Activated T-cell treated with anti-CD3 and anti-CD28 coated beads for 4 hours (primary cell): ENCODE measurements at places on chromosomes 3 and 15.

DNA sequence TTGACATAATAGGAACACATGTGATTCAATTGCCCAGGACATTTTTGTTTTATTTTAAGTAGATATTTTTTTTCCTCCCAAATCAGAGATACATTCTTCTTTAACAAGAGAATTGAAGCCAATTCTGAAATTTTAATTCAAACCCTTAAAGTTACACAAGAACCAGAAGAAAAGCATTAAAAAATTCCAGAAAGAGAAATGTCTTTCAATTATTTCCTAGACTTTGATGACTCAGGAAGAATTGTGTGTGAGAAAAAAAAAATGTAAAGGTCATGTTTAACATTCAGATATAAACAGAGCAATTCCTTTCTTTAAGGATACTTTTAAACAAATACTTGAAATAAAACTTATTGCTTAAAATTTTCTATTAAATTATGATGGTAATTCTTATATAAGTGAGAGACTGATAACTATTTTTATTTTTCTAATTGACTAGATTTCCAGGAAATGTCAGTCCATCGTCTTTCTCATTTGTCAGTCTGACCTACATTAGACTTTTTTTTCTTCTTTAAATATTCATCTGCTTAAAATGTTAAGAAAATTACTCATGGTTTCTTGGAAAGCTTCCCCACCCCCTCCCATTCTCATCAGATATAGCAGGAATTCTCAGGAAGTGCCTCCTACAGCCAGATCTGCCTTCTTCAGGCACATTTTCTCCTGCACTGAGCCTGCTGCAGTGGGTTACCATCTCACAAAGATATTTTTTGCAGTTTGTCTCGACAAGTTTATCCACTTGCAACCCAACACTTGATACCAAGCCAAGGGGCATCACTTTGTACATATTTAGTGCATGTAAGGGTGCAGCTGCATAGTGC, 261.8 kb upstream of the CBLB start:
- no peak for DNase-seq

GRCh38 chr3:112471596-112472325, 27.5 kb downstream of the BTLA start:
- no peak for DNase-seq

DNA sequence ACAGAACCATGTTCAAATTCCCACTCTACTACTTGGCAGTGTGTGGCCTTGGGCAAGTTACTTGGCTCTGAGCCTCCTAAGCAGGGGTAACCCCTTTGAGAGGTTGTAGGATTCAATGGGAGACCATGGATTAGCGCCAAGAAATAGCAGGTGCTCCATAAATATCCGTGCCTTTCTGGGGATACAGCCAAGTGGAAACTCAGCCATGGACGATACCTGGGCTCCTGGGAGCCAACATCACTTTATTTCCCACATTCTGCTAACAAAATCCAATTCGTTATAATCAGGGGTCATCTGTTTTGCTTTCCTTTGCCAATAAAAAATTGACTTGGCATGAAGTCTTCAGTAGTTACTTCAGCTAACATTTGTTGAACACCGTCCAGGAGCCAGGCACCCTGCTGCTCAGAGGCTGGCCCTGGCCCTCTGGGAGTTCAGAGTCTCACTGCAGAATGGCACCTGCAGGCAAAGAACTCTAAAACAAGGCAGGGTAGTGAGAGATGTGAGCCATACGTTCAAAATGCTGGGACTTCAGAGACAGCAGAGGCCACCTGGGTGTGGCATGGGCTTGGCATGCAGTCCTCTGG, 42.3 kb downstream of the ZDHHC19 start:
- no peak for DNase-seq

GRCh38 chr3:108599677-108600409, 10.3 kb downstream of the DZIP3 start:
- DNase-seq: no peak

- DNase-seq: no peak
Observed at GRCh38 chr3:138938056-138938876, 8.7 kb downstream of the FOXL2 start.

DNA sequence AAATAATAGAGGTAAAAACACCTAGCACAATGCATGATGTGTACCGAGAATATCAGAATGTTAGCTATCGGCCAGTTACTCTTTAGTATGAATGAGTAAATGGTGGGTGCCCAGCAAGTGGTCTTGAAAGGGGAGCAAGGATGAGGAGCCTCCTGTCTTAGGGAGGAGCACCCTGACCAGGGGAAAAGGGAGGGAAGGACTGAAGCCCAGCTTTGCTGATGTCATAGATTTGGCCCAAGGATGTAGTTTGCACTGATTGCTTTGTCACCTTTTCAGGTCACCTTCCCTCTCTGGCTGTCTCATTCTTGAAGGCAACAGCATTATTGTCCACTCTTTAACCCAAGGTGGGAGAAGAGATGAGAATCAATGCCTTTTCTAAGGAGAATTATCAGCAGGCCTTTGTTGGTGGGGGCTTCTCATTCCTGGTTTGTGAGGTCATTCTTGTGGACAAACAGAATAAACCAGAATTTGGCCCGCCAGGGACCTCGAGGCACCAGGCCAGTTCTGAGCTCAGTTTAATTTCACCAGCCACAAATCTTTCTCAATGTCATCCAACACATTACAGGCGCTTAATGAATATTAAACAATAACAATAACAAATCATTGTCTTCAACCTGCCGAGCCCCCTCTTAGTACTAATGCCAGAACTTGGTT, 231.3 kb downstream of the VPS13C start:
- no peak for DNase-seq

DNA sequence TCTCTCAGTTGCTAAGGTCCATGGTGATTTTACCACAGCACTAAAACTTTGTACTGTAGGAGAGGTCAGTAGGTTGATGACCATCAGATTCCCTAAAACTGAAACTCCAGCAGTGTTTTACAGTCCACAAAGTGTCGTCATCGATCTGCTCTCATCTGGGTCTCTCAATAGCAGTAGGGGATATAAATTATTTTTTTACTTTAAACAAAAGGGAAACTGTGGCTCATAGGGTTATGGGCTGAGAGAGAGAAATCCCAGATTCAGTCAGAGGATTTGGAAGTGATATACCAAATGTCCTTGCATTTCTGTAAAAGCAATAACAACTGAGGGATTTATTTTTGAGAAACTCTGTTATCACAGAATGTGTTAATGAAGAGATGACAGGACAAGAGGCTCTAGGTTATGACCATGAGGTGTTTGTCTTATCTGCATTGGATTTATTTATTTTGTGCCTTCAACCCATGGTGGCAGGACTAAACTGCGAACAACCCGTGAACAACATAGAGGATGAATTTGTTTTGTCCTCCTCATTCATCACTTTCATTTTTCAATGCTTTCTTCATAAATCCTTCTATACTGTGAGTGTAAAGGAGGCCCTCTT, 869.7 kb downstream of the OTOL1 start:
- no peak for DNase-seq

- no peak for DNase-seq
Observed at GRCh38 chr3:10106919-10107318, 1.1 kb downstream of the FANCD2OS start.

- DNase-seq: no peak
Observed at GRCh38 chr3:73378207-73378606, 246.5 kb downstream of the PDZRN3 start.
